Lung (tissue), 17 donors: ENCODE measurements at places on chromosomes 7 and 10. TPM values are rescaled to one million over a fixed set of nuclear protein-coding genes. Genes with fewer than 3 reads are reported as not detected.

FKBP6 gene
- polyA plus RNA-seq: not detected

PHYHIPL gene
- 0.04 TPM for polyA plus RNA-seq

COL26A1 gene
- polyA plus RNA-seq: 0.05 TPM

EZH2 gene
- 4.3 TPM for polyA plus RNA-seq

VIPR2 gene
- 0.02 TPM for polyA plus RNA-seq

ERCC6 gene
- 3.5 TPM for polyA plus RNA-seq

DNA2 gene
- polyA plus RNA-seq: 3.5 TPM

C10orf105 gene
- polyA plus RNA-seq: 0.34 TPM

PLXDC2 gene
- polyA plus RNA-seq: 19.6 TPM

UCMA gene
- not detected for polyA plus RNA-seq

ERLIN1 gene
- 38.1 TPM for polyA plus RNA-seq

ANKRD2 gene
- 1.2 TPM for polyA plus RNA-seq

BMPER gene
- 4.2 TPM for polyA plus RNA-seq

HYAL4 gene
- 0.07 TPM for polyA plus RNA-seq

DOCK4 gene
- 18.7 TPM for polyA plus RNA-seq

PODXL gene
- polyA plus RNA-seq: 44.0 TPM

CLDN4 gene
- 154 TPM for polyA plus RNA-seq

GTPBP10 gene
- polyA plus RNA-seq: 9.2 TPM

CYP2E1 gene
- 1.2 TPM for polyA plus RNA-seq

CD36 gene
- polyA plus RNA-seq: 40.1 TPM

FOXL3 gene
- polyA plus RNA-seq: not detected

NODAL gene
- polyA plus RNA-seq: not detected

GIMAP4 gene
- polyA plus RNA-seq: 48.3 TPM

XRCC2 gene
- polyA plus RNA-seq: 0.98 TPM

TRIM50 gene
- polyA plus RNA-seq: 0.02 TPM

ADGRA1 gene
- polyA plus RNA-seq: 0.18 TPM

NUTM2B gene
- 0.07 TPM for polyA plus RNA-seq

TEX36 gene
- not detected for polyA plus RNA-seq

GHRHR gene
- 0.38 TPM for polyA plus RNA-seq

EIF5AL1 gene
- 0.61 TPM for polyA plus RNA-seq

NPY4R gene
- 0.07 TPM for polyA plus RNA-seq

STK31 gene
- polyA plus RNA-seq: 1.3 TPM

BHLHA15 gene
- 4.0 TPM for polyA plus RNA-seq

MYH16 gene
- polyA plus RNA-seq: 0.07 TPM

NUTM2D gene
- 1.8 TPM for polyA plus RNA-seq

RAB19 gene
- polyA plus RNA-seq: 0.89 TPM

SFMBT2 gene
- polyA plus RNA-seq: 2.9 TPM

NYAP1 gene
- 0.39 TPM for polyA plus RNA-seq

SLC29A4 gene
- polyA plus RNA-seq: 0.87 TPM

CYTH3 gene
- polyA plus RNA-seq: 8.2 TPM

LRRTM3 gene
- polyA plus RNA-seq: not detected

RBM20 gene
- polyA plus RNA-seq: 0.31 TPM

UNCX gene
- not detected for polyA plus RNA-seq

VWDE gene
- 1.4 TPM for polyA plus RNA-seq

ADAM22 gene
- polyA plus RNA-seq: 0.26 TPM

ZNF138 gene
- polyA plus RNA-seq: 5.9 TPM

WNT2 gene
- 9.9 TPM for polyA plus RNA-seq

WBP1L gene
- 52.3 TPM for polyA plus RNA-seq

TAS2R4 gene
- polyA plus RNA-seq: 0.06 TPM

ACTA2 gene
- 206 TPM for polyA plus RNA-seq

C10orf62 gene
- not detected for polyA plus RNA-seq

ANK3 gene
- polyA plus RNA-seq: 11.7 TPM

VAX1 gene
- polyA plus RNA-seq: not detected

CHST3 gene
- polyA plus RNA-seq: 2.2 TPM
